ENCODE measurements at places on chromosomes 5 and 9. TPM values are rescaled to one million over a fixed set of nuclear protein-coding genes. Genes with fewer than 3 reads are reported as not detected.

Gene INSYN2B
- 4.4 TPM for total RNA-seq

Gene KIF24
- 4.4 TPM for total RNA-seq

Gene IL13
- total RNA-seq = not detected

GRCh38 chr5:168672888-168673287, 93.7 kb upstream of the PANK3 start:
- no peak for DNase-seq

- DNase-seq = no peak
Measured at GRCh38 chr5:39506211-39506610, 81.4 kb upstream of the DAB2 start.

All from GM23338 (cell line).